CD4-positive, alpha-beta T cell treated with Interferon gamma for 1 hour (primary cell): ENCODE measurements at places on chromosomes 6 and 20.

GRCh38 chr6:43762966-43763695 lies 6.9 kb upstream of the VEGFA start:
- no peak for DNase-seq

GRCh38 chr6:41938590-41939175 lies 2.9 kb downstream of the CCND3 start:
- no peak for DNase-seq

DNA sequence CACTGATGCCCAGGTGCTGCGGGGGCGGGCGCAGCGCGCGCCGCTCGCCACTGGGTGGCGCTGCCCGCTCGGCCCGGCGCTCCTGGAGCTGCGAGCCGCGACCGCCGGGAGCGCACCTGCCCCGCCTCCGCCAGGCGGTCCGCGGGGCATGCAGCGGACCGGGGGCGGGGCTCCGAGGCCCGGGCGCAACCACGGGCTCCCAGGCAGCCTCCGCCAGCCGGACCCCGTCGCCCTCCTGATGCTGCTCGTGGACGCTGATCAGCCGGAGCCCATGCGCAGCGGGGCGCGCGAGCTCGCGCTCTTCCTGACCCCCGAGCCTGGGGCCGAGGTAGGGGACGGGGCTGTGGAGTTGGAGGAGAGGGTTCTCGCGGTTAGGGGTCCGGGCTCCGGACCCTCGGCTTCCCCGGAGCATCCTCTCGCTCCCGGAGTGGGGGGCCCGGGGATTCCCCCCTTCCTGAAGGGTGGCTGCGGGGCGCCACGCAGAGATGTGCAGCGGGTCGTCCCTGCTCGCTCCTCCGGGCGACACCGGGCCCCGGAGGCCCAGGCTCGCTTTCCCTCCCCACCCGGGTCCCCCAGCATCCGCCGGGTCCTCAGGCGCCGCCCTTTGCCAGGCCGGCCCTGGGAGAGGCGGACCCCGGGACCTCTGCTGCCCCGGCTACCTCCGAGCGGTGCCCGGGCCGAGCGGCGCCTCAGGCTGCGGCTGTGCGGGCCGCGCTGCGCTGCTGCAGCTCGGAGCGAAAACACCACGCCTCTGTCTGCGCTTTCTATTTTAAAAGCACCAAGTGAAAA lies at the start of gene BCAS4:
Gene BCAS4, plus strand, starts transcription at position 216 of the 789 bp plus-strand sequence. Its CDS starts 23 bp downstream, at position 239.
- peak; percentile 87 for DNase-seq

DNA sequence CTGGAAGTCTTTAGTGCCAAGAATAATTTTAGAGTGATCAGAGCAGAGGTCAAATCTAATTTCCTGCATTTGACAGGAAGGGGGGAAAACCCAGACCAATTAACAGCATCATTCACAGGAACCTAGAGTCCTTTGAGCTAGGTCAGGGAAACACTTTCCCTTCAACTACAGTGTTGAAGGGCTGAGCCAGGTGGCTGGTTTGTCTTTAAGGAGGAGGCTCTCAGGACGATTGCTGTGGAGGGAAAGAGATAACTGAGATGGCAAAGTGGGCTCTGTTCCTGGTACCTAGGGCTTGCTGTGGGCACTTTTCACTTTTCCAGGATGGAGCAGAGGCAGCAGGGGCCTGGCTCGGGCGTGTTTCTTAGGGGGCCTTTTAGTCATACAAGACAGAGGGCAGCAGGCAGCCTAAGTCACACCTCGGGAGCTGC lies 111.9 kb downstream of the SCML4 start:
- DNase-seq, result no peak

- DNase-seq, result no peak
Measured at GRCh38 chr20:37346535-37347346, 801 bp downstream of the SRC start.

- no peak for DNase-seq
Measured at GRCh38 chr6:162151021-162151665, 576.4 kb downstream of the PRKN start.

DNA sequence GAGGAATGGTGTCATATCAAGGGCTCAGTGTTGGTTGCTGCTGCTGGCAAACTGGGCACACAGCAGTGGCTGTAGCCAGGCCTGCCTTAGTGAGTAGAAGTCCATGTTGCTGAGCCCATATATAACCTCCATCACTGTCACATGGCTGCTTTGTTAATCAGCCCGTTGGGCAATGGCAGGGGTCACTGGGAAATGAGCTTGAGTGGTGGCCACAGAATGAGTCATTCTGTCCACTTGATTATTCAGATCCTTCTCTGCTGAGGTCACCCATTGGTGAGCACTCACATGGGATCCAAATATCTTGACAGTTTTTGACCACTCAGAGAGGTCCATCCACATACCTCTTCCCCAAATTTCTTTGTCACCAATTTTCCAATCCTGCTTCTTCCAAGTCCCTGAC lies 898.9 kb upstream of the EYS start:
- no peak for DNase-seq
